ENCODE measurements at places on chromosomes 6 and 20. TPM values are rescaled to one million over a fixed set of nuclear protein-coding genes. Genes with fewer than 3 reads are reported as not detected.

C6orf58 gene
- total RNA-seq: not detected

SYNGAP1 gene
- 6.5 TPM for total RNA-seq

C2 gene
- total RNA-seq: 9.7 TPM

KCNQ5 gene
- total RNA-seq: 0.11 TPM

ZNF831 gene
- total RNA-seq: 0.05 TPM

RTF2 gene
- total RNA-seq: 88.7 TPM

ELOVL4 gene
- total RNA-seq: 0.19 TPM

ZC3H12D gene
- total RNA-seq: 0.25 TPM

MYO6 gene
- total RNA-seq: 5.0 TPM

HLA-DRA gene
- 87.3 TPM for total RNA-seq

SLC2A10 gene
- 2.8 TPM for total RNA-seq

FAM83B gene
- total RNA-seq: 0.63 TPM

SOX18 gene
- total RNA-seq: 30.5 TPM

KHDC1L gene
- not detected for total RNA-seq

CGA gene
- total RNA-seq: not detected

EPM2A gene
- total RNA-seq: 41.3 TPM

SLC35D3 gene
- 0.08 TPM for total RNA-seq

ARMC12 gene
- not detected for total RNA-seq

VSTM2L gene
- 50.3 TPM for total RNA-seq

PDE7B gene
- total RNA-seq: 12.6 TPM

MBOAT1 gene
- 5.6 TPM for total RNA-seq

TRIM40 gene
- not detected for total RNA-seq

PRKN gene
- total RNA-seq: 25.5 TPM

EDN3 gene
- total RNA-seq: not detected

RIMS1 gene
- total RNA-seq: 0.93 TPM

ANKRD66 gene
- not detected for total RNA-seq

MAP1LC3A gene
- 110 TPM for total RNA-seq

MRPS18B gene
- total RNA-seq: 119 TPM

PPIL6 gene
- total RNA-seq: 3.9 TPM

CNKSR3 gene
- 20.3 TPM for total RNA-seq

SAMD5 gene
- 0.33 TPM for total RNA-seq

MEP1A gene
- total RNA-seq: not detected

TCP11 gene
- total RNA-seq: not detected

CENPW gene
- total RNA-seq: 1.2 TPM

BNIP5 gene
- total RNA-seq: not detected

SALL4 gene
- total RNA-seq: 0.25 TPM

CD24 gene
- 0.71 TPM for total RNA-seq

ABHD16A gene
- total RNA-seq: 29.6 TPM
